ENCODE measurements at places on chromosomes 12 and 14. TPM values are rescaled to one million over a fixed set of nuclear protein-coding genes. Genes with fewer than 3 reads are reported as not detected.

BATF gene
- 1.2 TPM for polyA plus RNA-seq

B4GALNT3 gene
- polyA plus RNA-seq = 13.6 TPM

PLEKHD1 gene
- polyA plus RNA-seq = 0.19 TPM

FGD4 gene
- polyA plus RNA-seq = 3.6 TPM

PDE3A gene
- 4.9 TPM for polyA plus RNA-seq

SPPL3 gene
- 13.1 TPM for polyA plus RNA-seq

PRB2 gene
- not detected for polyA plus RNA-seq

A2ML1 gene
- 0.05 TPM for polyA plus RNA-seq

HCAR2 gene
- polyA plus RNA-seq = 0.05 TPM

MYBPC1 gene
- 0.59 TPM for polyA plus RNA-seq

TAS2R46 gene
- polyA plus RNA-seq = not detected

KRT82 gene
- not detected for polyA plus RNA-seq

OR4M1 gene
- polyA plus RNA-seq = not detected

DLK1 gene
- polyA plus RNA-seq = 8.0 TPM

EIF2S1 gene
- polyA plus RNA-seq = 27.5 TPM

KLHDC1 gene
- polyA plus RNA-seq = 2.7 TPM

ACTN1 gene
- polyA plus RNA-seq = 24.4 TPM

PMCH gene
- polyA plus RNA-seq = not detected

ZDHHC17 gene
- polyA plus RNA-seq = 18.8 TPM

PGF gene
- 1.8 TPM for polyA plus RNA-seq

PROX2 gene
- polyA plus RNA-seq = not detected

DIO2 gene
- polyA plus RNA-seq = 0.31 TPM

NANOG gene
- polyA plus RNA-seq = 0.09 TPM

VAMP1 gene
- 3.2 TPM for polyA plus RNA-seq

INSM2 gene
- polyA plus RNA-seq = not detected

PYGL gene
- 5.0 TPM for polyA plus RNA-seq

POTEM gene
- polyA plus RNA-seq = not detected

SLC25A47 gene
- 0.11 TPM for polyA plus RNA-seq

INHBE gene
- 0.05 TPM for polyA plus RNA-seq

TMEM263 gene
- 23.9 TPM for polyA plus RNA-seq

TMEM132D gene
- polyA plus RNA-seq = 2.8 TPM

GLT1D1 gene
- 1.3 TPM for polyA plus RNA-seq

DHH gene
- 0.14 TPM for polyA plus RNA-seq

ATXN7L3B gene
- polyA plus RNA-seq = 5.4 TPM

PLA2G1B gene
- polyA plus RNA-seq = 7,821 TPM

DAO gene
- polyA plus RNA-seq = not detected

KRT3 gene
- polyA plus RNA-seq = not detected

AQP2 gene
- not detected for polyA plus RNA-seq

CLEC4C gene
- not detected for polyA plus RNA-seq

KRT80 gene
- 9.1 TPM for polyA plus RNA-seq
